Ovary (tissue), 10 donors: ENCODE measurements at places on chromosomes 7 and 10. TPM values are rescaled to one million over a fixed set of nuclear protein-coding genes. Genes with fewer than 3 reads are reported as not detected.
A peak's percentile ranks its signal among the peaks of the same experiment; 100 is the strongest.

DNA sequence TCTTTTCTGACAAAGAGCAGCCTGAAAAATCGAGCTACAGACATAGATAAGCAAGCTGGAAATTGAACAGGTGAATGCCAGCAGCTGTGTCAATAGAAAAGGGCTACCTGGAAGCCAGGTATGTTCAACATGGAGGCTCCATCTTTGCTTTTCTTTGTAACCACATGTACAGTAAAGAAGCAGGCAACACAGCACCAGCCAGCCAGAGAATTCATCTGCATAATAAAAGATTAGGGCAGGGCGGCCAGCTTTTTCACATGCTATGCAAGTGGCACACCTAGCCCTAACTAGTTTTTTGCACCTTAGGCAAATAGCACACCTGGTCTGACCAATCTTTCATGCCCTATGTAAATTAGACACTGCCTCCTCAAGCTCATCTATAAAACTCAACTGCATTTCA, 25.7 kb downstream of the COG5 start:
- H3K27ac ChIP-seq: no peak overlapping the region
- no peaks in the 10 kb centered on the region for H3K27me3 ChIP-seq
- no peaks in the 10 kb centered on the region for H3K4me1 ChIP-seq
- H3K4me3 ChIP-seq: no peak overlapping the region
- no peak for DNase-seq
- no peaks in the 10 kb centered on the region for H3K36me3 ChIP-seq

The FAM180A gene
- polyA plus RNA-seq: 4.4 TPM

GRCh38 chr10:102775201-102775934, 31.6 kb downstream of the WBP1L start:
- peak overlapping the region; percentile 51 for H3K4me3 ChIP-seq
- no peaks in the 10 kb centered on the region for H3K36me3 ChIP-seq
- no peaks in the 10 kb centered on the region for H3K27me3 ChIP-seq
- H3K27ac ChIP-seq: peak overlapping the region; percentile 89
- peaks cover 41% of the 10 kb centered on the region for H3K4me1 ChIP-seq
- peak; percentile 59 for DNase-seq

The CYP2E1 gene
- polyA plus RNA-seq: 1.6 TPM

DNA sequence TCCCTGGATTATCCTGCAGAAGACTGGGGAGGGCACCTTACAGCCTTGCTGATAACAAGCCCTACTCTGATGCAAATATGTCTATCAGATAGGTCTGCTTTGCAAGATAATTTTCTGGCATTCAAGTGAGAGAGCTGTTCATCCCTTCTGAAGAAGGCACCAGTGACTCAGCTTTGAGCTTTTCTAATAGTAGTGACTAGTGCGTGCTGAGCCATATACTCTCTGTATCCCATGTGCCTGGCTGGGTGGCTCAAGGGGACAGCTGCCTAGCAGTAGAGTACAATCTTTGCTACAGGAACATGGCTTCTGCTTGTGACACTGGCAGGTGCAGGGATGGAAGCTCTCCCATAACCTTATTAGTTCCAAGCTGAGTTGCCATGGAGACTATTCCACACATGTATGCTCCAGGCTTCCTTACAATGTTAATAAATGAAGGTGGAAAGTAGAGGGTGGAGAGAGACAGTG, 35.0 kb upstream of the ABCB4 start:
- no peak for DNase-seq
- no peak overlapping the region for H3K27ac ChIP-seq
- no peaks in the 10 kb centered on the region for H3K36me3 ChIP-seq
- H3K27me3 ChIP-seq: no peaks in the 10 kb centered on the region
